SW 1271 (cell line): ENCODE measurements at places on chromosomes 16 and 17.
A peak's percentile ranks its signal among the peaks of the same experiment; 100 is the strongest.

- no peak for DNase-seq
These were observed 193.9 kb downstream of the ZNF18 start for GRCh38 chr17:11803231-11803969.

DNA sequence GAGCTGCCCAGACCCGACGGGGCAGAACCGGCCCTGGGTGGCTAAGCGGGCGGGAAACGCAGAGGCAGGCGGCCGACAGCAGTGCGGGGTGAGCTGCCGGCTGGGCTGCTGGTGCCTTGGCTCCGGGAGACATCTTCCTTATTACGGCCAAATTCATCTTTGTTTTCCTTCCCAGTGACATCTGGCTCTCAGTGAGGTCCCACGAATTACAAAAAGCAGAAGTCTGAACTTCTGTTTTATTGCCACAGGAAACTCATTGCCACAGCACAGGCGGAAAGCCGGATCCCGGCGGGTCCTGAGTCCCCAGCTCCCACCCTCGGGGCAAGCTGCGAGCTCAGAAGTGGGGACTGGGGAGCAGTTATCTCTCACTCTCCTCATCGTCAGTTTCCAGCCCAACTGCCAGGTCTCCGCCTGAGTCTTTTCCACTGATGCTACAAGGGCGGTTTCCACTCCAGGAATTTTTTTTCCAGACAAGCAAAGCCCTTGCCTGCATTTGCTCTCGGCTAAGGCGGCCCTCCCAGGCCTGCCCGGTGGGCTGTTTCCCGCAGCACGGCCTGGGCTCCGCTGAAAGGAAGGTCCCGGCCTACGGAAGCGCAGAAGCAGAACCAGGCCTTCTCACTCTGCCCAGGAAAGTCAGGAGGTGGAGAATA is 40.3 kb downstream of the CBFA2T3 start:
- no peak for DNase-seq

DNA sequence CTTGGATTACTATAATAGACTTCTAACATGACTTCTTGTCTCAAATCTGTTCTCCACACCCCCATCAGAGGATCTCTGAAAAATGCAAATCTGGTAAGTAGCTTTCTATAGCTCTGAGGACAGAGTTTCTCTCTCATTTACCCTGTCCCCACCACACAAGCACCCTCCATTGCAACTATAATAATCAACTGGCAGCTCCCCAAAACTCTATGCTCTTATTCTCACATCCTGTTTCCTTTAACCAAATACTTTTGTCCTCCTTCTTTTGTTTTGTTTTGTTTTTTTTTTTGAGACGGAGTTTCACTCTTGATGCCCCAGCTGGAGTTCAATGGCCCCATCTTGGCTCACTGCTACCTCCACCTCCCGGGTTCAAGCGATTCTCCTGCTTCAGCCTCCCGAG is 73.4 kb downstream of the HELZ start:
- DNase-seq = no peak

DNA sequence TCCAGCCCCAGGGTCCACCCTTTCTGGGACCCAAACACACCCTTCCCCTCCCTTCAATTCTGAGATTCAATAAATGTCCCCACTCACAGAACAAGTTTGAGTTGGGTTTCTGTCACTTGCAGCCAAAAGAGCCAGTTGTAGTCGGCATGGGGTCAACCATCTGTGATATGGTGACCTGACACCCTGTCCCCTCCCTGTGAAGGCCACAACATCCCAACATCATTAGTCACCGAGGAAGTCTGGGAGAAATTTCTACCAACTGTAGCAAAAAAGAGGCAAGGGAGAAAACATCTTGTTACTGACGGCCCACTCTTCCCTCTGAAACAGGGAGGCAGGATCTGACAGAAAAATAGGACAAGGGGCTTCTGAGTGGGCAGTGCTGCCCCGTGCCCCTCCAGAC is 638 bp upstream of the LYZL6 start:
- DNase-seq = no peak

- DNase-seq = no peak
These were observed 57.1 kb upstream of the EMP2 start for GRCh38 chr16:10637337-10638037.

DNA sequence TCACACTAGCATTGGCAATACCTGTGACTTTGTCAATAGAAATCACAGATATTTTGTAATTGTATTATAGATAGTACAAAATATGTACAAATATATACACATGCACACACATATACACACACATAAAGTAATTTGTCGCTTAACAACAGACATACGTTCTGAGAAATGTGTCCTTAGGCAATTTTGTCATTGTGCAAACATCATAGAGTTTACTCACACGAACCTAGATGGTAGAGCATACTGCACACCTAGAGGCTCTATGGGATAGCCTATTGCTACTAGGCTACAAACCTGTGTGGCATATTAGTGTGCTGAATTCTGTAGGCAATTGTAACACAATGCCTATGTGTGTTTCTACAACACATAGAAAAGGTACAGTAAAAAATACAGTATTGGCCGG is 11.0 kb downstream of the UNC119 start:
- DNase-seq = no peak

- no peak for DNase-seq
These were observed 20.8 kb downstream of the SNX11 start for GRCh38 chr17:48128400-48128799.

DNA sequence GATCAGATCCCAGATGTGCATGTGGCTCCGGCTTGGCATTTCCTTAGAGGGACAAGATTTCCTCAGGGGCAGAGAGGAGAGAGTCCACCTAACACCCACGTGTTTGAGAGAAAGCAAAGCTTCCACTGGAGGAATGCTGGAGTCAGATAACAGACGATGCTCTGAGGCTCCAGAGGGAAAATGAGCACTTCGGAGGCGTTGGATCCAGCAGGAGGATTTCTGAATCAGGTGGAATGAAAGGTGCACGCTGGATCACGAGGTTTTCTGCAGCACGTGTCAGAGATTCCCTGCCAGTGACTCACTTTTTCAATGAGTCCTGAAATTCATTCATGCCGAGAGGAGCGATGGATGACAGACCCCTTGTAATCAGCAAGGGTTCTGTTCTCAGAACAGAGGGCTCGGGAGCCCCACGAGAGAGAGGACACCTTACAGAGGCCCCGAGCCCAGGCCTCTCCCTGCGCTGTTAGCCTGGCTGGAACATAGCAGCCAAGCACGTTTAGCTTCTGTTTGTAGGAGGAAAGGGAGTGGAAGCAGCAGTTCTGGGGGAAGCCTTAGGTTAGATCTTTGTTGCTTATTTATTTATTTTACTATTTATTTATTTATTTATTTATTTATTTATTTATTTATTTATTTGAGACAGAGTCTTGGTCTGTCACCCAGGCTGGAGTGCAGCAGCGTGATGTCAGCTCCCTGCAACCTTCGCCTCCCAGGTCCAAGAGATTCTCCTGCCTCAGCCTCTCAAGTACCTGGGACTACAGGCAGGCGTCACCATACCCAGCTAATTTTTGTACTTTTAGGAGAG is 49.3 kb upstream of the JPH3 start:
- DNase-seq = no peak

DNA sequence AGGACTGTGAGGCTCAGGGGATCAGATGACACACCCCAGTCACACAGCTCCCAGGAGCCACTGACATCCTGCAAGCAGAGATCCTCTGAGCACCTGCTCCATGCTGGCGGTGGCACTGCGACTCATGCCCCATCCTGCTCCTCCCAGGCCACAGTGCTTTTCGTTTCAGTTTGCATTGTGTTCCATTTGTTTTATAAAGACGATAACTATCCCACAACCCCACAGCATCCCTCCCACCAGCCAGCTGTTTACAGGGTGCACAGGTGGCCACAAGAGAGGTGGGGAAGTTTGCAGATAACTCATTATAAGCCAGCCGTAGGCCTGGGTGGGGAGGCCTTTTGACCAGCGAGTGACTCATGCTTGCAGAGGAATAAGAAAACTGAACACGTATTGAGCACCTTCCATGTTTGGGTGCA is 28.2 kb downstream of the BCO1 start:
- no peak for DNase-seq

GRCh38 chr16:54051821-54052220 is 234.8 kb downstream of the IRX3 start:
- no peak for DNase-seq

GRCh38 chr16:80468029-80468428 is 72.8 kb upstream of the DYNLRB2 start:
- no peak for DNase-seq

DNA sequence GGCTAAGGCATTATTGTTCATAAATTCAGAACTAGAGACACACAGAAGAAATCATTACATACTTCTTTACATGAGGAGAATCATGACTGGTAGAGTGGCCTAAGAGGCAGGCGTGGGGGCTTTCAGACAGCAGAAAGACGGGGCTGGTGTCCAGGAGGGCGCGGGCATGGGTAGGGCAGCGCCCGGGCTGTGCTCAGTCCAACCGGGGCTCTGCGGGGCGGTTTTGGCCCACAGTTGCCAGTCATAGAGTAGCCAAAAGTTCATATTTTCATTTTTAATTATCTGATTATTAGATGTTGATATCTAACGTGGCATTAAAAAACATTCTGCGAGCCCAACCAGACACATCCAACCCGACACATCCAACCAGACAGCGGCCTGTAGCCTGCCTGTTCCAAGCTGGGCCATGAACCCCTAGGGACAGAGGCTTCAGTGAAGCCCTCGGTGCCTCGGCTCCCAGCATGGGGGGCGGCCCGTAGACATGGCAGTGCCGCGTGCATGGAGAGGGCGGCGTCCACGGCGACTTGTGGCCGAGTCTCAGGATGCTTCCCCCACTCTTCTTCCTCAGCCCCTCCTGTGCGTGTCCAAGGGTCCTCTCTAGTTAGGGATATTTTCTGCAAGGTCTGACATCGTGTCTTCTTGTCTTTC is 162.4 kb upstream of the CHMP6 start:
- no peak for DNase-seq

- DNase-seq = no peak
These were observed 26.2 kb downstream of the TEKT5 start for GRCh38 chr16:10668322-10669045.

- DNase-seq = no peak
These were observed 8.8 kb downstream of the MSLN start for GRCh38 chr16:769184-769784.

DNA sequence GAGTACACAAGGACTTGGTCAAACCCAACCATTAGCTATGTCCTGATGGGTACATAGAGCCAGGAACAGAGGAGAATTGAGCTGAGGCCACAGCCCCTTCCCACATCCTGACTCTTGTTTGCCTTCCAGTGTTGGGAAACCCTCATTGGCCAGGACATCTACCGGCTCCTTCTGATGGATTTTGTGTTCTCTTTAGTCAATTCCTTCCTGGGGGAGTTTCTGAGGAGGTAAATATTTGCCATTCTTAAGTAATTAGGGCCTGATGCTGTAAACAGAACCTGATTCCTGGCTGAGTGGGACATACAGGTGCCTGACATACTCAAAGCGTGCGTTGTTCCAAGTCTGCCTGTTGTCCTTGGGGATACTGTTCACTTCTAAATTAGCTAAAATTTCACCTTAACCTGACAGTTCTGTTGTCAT is 42.6 kb downstream of the GDE1 start:
- no peak for DNase-seq

GRCh38 chr17:77140878-77141767 is at the start of gene SEC14L1:
TSS of gene SEC14L1 (plus strand) at chr17:77140969. CDS start at chr17:77143597, 2,628 bp downstream.
- DNase-seq = peak; percentile 43

- peak; percentile 26 for DNase-seq
These were observed 737 bp downstream of the DHRS13 start for GRCh38 chr17:28901866-28902818.

- no peak for DNase-seq
These were observed 110.7 kb downstream of the WWOX start for GRCh38 chr16:78209951-78210661.

- DNase-seq = no peak
These were observed 1.8 kb downstream of the TMIGD1 start for GRCh38 chr17:30332057-30332542.

DNA sequence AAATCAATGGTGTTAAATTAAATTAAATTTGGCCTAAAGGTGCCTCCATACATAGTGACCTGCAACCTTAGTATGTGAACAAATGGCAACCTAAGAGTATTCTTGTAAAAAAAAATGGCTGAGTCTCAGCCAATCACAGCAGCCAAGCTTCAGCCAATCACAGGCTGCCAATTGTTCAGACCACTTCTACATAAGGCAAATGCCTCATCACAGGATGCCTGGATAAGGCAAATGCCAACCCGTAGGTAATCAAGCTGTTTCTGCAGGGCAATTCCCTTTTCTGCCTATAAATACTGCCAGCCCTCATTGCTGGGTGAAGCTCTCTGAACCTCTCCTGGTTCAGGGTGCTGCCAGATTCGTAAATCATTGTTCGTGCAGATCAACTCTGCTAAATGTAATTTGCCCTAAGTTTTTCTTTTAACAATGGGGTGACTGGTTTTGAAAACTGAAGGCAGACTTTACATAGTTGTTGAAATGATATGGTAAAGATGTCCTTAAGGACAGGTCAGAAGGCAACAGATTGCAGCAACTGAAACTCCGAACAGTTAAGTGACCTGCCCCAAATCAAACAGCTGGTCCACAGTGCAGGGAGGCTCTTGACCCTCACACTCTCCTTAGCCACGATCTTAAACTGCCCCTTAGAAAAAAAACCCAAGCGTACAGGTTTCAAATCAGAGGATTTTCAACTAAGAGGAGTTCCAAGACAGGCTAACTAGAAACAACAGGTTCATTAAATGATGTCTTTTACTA is 50.3 kb downstream of the N4BP1 start:
- no peak for DNase-seq

GRCh38 chr17:49219987-49220386 is 9.5 kb downstream of the ABI3 start:
- no peak for DNase-seq
